ENCODE measurements at places on chromosomes 16 and 17.

DNA sequence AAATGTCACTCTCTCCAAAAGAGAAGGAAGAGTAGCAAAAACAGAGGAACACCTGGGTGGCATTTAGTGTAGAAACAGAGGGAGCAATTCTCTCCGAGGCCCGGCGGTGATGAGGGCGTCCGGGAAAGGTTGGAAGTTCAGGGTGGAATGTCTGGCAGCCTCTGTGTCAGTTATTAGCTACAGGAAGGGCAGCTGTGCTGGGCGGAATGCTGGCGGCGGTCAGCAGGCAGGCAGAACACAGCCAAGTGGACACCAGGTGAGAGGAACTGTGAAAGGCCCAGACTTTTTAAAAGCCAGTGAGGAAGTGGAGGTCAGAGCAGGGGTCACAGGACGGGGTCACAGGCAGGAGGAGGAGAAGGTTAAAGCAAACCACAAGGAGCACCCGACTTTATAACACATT, 238.1 kb downstream of the NTN1 start:
- no peak for DNase-seq

GRCh38 chr17:66432996-66433551, 130.7 kb downstream of the PRKCA start:
- DNase-seq, result no peak

GRCh38 chr17:81238490-81238814, 403 bp downstream of the TEPSIN start:
- no peak for DNase-seq

DNA sequence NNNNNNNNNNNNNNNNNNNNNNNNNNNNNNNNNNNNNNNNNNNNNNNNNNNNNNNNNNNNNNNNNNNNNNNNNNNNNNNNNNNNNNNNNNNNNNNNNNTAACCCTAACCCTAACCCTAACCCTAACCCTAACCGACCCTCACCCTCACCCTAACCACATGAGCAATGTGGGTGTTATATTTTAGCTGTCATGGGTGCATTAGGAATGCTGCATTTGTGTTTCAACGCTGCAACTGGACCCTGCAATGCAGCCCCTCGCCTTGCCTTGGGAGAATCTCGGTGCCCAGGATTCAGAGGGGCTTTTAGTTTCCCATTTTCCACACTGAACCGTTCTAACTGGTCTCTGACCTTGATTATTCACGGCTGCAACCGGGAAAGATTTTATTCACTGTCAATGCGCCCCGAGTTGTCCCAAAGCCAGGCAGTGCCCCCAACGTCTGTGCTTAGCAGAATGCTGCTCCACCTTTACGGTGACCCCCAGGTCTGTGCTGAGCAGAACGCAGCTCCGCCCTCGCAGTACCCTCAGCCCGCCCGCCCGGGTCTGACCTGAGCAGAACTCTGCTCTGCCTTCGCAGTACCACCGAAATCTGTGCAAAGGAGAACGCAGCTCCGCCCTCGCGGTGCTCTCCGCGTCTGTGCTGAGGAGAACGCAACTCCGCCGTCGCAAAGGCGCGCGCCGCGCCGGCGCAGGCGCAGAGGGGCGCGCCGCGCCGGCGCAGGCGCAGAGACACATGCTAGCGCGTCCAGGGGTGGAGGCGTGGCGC, 43.3 kb downstream of the POLR3K start:
- no peak for DNase-seq

DNA sequence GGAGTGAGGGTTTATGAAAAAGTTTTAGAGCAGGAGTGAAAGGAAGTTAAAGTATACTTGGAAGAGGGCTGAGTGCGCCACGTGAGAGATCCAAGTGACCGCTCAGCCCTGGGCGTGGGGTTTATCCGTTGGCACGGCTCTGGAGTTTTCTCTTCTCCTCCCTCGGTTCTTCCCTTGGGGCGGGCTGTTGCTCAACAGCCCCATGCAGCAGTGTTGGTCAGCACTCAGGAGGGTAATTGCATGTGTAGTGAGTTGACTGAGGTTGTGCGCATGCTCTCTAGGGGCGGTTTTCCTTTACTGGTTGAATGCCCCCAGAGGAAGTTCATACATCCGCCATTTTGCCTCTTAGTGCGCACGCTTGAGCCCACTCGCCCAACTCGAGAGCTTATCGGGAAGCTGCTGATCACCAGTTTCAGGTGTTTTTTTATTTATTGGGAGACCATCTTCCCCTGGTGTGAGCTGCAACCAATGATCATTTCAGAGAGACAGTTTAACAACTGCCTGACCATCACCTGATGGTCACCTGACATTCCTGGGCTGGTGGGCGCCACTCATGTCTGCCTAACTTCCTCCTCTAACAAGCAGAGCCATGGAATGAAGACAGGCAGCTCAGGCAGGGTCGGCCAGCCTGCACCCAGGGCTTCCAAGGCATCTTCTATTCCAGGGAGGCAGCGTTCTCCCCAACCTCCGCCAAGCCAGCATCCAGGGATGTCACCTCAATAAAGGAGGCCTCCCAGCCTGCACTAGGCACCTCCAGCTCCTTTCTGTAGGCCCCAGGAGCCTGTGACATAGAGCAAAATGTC, 41.3 kb upstream of the DNAH17 start:
- no peak for DNase-seq

- DNase-seq, result no peak
Measured at GRCh38 chr17:28702752-28703150, 8.9 kb downstream of the PROCA1 start.

- DNase-seq, result no peak
Measured at GRCh38 chr17:5610956-5611355, 26.6 kb upstream of the NLRP1 start.

GRCh38 chr16:56324406-56324805, 100.9 kb downstream of the AMFR start:
- DNase-seq, result peak; percentile 1

DNA sequence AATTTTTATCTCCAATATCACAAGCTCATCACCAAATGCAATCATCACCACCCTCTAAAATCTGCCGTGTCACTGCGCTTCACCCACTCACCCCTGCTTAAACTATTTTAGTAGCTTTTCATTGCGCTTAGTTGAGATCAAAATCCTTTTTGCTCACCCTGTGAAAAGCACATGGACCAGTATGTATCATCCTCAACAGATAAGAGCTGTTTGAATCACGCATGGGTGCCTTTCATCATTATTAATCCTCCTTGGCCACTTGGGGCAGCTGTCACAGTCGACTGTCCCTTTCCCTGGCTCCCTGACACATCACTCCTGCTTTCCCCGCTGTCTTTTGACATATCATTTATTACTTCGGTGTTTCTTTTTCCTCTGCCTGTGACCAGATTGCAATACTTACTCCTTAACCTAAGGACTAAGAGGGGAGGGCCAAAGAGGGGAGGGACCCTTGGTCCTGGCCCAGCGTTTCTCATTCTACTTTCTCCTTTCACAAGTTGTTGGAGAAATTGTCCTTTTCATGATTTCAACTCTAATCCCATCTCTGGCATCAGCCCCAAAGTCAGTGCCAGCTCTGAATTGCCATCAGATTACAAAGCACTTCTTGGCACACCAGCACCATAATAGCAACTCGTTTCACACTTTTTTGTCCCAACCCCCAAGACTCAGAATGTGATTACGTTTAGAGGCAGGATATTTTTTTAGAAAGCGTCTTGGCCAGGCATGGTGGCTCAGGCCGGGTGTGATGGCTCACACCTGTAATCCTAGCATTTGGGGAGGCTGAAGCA, 8.6 kb upstream of the KDM6B start:
- no peak for DNase-seq

DNA sequence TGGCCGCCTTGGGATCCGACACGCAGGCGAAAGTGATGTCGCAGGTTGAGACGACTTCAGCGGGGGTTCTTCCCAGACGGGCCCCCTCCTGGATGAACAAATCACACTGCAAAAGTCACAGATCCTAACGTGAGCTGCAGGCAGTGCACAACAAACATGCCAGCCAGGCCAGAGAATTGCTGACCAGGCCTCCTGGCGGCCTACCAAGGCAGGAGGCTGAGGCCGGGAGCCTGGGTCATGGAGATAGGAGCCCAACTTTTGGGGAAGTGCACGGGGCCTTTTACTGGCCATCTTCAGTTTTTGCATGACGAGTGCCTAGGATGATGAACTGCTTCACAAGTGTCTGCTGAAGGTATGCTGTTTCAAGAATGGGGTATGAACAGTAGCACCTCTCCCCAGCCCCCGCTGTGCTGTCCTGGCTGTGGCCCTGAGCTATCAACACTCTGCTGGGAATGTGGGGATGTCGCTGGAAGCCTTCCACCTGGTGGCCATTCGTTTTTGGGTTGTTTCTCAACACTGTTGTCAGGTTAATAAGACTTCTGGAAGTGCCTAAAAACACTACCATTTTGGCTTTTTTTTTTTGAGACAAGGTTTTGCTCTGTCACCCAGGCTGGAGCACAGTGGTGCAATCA, 12.2 kb upstream of the ROGDI start:
- DNase-seq, result no peak

- DNase-seq, result no peak
Measured at GRCh38 chr16:53085931-53086421, 31.2 kb downstream of the CHD9 start.

GRCh38 chr17:14205992-14206461, 30.6 kb downstream of the CDRT15 start:
- peak; percentile 74 for DNase-seq

GRCh38 chr16:79099716-79100115, 500.8 kb downstream of the MAF start:
- DNase-seq, result no peak

- no peak for DNase-seq
Measured at GRCh38 chr17:78343543-78344201, 16.2 kb downstream of the SOCS3 start.

DNA sequence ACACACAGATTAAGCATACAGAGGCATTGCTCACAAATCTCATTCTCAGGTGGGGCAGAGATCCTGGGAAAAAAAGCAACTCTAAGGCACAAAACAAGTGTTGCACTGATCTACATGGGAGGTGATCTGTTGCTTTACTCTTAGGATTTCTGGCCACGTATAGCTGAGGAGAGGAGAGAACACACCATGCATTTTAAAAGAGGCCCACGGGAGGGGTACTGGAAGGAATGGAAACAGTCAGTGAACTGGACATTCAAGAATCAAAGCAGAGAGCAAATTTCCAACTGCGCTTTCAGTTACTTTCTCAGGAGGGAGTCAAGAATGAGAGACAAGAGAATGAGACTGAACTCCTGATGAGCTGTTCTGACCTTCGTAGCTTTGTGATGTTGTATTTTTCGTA, 1105.9 kb downstream of the CDH8 start:
- DNase-seq, result no peak

GRCh38 chr17:72534776-72535175, 414.0 kb downstream of the SOX9 start:
- no peak for DNase-seq

DNA sequence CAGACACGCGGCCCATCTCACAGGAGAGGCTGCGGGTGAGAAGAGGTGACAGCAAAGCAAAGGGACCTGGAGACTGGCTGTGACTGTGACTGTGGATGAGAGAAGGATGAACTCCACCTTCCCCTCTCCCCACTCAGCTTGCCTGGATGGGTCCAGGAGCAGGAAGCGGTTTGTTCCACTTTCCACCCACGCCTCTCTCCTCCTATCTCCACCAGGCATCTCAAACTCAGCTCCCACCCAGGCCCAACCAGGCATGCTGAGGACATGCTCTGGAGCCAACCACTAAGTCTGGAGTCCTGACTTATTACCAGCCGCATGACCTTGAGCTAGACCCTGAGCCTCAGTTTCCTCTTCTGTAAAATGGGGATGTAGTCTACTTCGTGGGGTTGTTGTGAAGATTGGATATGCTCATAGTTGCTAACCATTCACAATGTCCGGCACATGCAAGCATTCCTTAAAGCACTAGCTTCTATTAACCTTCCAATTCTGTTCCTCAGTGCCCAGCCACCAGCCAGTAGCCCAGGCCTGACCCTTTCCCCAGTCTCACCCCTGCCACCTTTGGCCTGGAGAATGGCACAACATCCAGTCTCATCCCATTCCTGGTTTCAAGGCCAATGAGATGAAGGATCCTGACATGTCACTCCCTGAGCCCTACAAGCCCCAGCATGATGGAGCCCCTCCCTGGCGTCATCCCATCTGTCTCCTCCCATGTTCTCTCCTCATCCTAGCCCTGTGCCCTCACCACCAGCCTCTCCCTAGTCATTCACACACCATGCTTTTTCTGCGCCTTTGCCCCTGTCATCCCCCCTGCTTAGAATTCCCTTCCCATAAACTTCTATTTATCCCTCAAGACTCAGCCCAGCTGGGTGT, 2.3 kb downstream of the GAS2L2 start:
- DNase-seq, result no peak

- no peak for DNase-seq
Measured at GRCh38 chr16:54719624-54720023, 211.0 kb upstream of the IRX5 start.

DNA sequence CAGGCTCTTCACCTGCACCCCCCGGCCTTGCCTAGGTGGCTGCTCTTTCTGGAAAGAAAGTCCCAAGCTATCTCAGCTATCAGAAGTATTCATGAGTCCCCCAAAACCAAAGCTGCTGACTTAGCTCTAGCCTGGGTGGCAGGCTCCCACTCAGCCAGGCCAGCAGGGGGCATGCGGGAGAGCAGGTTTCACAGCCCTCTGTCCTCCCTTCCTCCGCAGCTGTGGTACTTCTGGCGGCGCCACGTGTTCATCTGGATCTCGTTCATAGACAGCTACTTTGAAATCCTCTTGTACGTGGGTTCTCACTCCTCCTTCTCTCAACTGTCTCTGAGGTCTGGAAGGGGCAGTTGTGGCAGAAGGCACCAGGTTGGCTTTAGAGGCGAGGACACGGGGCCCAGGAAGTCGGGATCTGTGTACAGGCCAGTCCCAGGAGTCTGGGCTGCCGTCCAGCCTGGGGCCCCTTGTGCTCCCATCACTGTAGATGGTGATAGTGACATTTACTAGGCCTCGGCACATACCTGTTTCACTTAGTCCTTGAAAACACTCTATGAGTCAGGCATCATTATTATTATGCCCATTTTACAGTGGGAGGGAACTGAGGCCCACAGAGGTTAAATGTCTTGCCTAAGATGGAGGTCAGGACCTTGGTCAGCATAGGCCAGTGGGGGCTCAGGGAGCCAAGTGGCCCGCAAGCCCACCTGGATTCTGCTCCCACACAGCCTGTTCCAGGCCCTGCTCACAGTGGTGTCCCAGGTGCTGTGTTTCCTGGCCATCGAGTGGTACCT, 12.9 kb downstream of the TRPV2 start:
- DNase-seq, result no peak

DNA sequence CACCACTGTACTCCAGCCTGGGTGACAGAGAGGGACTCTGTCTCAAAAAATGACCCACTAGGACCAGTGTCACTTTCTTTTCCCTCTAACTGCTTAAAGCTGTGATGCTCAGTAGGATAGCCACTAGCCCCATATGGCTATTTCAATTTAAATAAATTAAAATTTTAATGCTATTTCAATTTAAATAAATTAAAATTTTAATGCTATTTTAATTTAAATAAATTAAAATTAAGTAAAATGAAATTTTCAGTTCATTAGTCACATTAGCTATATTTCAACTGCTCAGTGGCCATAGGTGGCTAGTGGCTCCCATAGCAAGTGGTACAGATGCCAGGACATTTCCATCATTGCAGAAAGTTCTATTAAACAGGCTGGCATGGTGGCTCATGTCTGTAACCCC, 43.0 kb downstream of the NLRC5 start:
- no peak for DNase-seq

GRCh38 chr17:34930283-34930682, 31.0 kb downstream of the CCT6B start:
- DNase-seq, result no peak
